Fibroblast of pulmonary artery (primary cell): ENCODE measurements at places on chromosomes 5 and 9.

DNA sequence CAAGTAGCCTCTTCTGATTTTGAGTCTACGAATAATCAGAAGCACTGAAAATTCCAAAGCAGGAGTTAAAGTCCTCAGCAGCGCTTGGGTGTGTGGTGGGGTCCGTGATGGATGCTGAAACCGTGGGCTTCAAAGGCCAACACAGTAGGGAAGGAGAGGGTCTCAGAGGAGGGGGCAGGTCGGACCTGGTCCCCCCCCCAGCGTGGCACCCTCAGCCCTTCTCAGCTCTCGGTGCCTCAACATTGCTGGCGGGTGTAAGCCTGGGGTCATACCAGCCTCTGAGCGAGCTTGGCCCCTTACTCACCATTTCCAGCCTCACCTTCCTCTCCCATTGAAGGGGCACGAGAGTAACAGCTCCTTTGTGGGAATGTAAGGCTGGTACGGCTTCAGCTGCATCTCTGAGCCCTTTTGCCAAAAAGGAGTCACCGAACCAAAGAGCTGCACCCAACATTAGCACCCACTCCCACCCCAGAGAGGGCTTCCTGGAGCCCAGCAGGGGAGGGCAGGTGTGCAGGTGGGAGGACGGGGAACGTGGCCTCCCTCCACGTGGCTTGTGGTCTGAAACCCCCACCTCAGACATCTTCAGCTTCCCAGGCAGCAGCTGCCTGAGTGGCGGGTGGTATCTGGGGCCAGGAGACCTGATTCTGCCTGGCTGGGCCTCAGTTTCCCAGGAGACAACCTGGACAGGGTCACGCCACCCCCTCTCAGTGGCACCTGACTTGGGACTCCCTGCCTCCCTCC is 6.7 kb upstream of the LCN1 start:
- DNase-seq = no peak

DNA sequence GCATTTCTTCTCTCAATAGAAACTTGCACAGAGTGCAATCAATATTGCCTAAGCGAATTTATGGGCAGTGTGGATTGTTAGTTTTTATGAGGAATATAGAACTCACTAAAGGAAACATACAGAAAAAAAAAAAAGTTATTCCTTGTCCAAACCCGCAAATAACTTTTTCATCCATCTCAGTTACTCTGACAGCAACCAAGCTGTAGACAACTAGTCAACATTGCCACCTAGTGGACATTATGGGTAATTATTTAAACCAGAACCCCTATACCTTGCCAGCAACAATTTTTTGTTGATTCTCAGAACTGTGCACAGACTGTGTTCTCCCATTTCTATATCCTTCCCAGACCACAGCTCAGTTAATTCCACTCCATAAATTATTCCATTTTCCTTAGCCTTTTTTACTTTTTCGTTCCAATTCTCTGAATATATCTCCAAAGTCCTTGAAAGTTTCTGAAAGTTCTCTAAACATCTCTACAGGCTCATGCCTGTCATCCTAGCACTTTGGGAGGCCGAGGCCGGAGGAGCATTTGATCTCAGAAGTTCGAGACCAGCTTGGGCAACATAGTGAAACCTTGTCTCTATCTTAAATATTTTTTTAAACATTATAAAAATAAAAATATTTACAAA is 2.6 kb upstream of the AFAP1L1 start:
- peak; percentile 77 for DNase-seq

DNA sequence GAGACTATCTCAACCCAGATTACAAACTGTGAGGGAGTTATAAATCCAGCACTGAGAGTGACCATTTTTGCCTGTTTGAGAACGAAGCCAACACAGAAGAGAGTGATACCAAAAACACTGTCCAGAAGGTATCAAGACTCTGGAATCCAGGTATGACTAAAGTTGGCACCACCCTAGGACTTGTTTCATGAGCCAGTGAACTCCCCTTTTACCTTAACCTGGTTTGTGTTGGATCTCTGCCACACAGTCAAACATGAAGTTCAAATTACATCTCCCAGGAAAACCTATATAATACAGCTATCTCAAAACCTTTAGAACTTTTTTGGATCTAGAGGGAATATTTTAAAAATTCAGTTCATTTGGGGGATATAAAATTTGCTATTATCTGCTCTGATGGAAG is 11.4 kb downstream of the ZBTB5 start:
- DNase-seq = no peak

GRCh38 chr5:148708854-148709253 is 54.5 kb upstream of the HTR4 start:
- no peak for DNase-seq

DNA sequence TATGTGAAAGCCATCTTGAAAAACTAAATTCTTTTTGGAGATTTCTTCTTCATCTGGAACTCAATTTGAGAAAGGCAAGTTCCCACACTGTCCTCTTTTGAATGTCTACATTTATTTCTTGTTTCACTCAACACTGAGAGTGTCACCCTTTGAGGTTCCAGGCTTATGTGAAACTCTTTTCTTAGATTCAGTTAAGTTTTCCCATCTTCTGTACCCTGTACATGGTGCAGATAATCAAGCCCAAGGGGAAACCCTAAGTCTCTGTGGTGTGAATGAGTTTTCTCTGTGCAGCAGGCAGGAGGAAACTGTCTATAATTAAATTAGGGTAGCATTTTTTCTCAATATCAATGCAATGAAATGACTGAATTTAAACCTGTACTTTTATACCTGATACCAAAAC is 72.3 kb upstream of the PRLR start:
- no peak for DNase-seq

- DNase-seq = no peak
These were observed 29.9 kb upstream of the NOTCH1 start for GRCh38 chr9:136575626-136576268.

DNA sequence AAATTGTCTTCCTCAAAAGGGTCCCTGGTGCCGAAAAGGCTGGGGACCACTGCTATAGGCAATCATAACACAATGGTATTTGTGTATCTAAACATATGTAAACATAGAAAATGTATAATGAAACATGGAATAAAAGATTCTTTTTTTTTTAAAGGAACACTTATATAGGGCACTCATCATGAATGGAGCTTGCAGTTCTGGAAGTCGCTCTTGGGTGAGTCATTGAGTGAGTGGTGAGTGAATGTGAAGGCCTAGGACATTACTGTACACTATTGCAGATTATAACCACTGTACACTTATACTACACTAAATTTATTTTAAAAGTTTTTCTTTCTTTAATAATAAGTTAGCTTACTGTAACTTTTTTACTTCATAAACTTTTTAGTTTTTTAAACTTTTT is 176.4 kb downstream of the ARRDC3 start:
- DNase-seq = peak; percentile 66

DNA sequence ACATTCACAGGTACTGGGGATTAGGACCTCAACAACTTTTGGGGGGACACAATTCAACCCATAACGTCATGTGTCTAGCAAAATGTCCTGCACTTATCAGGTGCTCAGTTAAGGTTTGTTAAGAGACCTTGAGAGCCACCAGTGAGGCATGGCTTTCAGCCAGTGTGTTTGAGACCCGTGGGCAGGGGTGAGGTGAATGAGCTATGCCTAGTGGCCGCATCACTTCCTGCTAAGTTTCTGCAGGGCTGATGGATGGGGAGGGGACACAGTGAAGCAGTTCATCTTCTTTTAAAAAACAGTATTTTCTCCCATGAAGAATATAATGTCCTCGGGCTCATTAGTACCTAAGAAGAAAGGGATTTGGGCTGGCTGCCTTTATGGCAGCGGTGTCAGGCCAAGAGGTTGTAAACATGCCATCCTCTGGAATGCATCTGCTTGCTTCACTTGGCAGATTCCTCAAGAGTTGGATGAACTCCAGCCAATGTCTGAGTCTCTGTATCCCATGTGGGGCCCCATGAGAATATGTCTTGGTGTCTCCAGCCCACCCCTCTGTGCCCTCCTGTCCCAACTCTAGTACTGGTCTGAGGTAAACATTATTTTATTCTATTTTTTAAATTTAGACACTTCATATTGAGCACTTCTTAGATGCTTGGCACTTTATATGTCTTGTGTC is 282.2 kb downstream of the CWC27 start:
- DNase-seq = no peak

DNA sequence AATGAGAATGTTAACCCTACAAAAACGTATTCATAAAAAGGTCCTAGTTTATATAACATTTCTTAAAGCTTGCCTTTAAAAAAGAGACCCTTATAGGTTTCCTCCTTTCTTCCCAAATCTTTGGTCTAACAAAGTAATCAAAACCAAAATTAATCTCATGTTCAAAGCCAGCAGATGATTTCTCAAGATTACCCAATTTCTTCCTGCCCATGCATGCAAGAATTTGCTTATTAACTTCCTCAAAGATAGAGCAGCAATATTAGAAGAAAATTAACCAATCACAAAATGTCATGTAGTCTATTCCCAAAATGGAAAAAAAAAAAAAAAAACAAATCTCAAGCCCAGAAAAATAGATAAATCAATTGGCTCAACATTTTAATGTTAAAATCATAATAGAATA is 114.9 kb downstream of the MLLT3 start:
- DNase-seq = no peak

DNA sequence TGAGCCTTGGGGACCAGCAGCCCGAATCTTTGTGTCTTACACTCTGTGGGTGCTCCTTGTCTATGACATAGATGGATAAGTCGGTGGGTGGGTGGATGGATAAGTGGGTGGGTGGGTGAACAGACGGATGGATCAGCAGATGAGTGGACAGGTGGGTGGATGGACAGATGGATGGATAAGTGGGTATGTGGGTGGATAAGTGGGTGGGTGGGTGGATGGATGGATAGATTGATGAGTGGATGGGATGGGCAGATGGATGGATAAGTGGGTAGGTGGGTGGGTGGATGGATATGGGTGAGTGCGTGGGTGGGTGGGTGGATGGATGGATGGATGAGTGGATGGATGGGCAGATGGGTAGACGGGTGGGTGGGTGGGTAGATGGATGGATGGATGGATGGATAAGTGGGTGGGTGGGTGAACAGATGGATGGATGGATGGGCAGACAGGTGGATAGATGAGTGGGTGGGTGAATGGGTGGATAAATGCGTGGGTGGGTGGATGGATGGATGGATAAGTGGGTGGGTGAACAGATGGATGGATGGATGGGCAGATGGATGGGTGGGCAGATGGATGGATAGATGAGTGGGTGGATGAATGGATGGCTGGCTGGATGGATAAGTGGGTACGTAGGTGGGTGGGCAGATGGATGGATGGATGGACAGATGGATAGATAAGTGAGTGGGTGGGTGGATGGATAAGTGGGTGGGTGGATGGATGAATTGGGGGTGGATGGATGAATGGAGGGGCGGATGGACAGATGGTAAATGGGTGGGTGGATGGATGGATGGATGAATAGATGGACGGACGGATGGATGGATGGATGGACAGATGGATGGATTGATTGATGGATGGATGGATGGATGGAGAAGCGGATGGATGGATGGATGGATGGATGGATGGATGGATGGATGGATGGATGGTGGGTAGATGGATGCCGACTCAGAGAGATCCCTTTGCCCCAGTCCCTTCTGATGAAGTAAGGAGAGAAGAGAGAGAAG is 121.2 kb downstream of the VAV2 start:
- DNase-seq = no peak

- no peak for DNase-seq
These were observed 110.4 kb upstream of the SLC27A6 start for GRCh38 chr5:128854931-128855330.

- no peak for DNase-seq
These were observed 71.5 kb downstream of the FCHO2 start for GRCh38 chr5:73027361-73027760.

DNA sequence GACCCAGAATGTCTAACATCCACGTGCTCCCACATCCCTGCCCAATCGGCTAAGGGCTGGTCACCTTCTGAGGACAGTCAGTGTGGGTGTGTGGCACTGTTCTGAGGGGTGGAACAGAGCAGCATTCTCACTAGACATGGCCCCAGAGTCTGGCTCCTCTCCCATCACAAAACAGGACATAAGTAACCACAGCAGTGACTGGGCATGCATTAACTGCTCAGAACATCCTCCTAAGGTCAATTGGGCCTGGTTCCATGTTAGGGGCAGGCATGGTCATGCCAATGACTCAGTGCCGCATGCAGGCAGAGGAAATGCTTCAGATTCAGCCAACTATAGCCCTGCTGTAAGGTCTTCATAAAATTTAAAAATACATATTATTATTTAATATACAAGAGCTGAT is 12.9 kb downstream of the MACROH2A1 start:
- DNase-seq = peak; percentile 34

DNA sequence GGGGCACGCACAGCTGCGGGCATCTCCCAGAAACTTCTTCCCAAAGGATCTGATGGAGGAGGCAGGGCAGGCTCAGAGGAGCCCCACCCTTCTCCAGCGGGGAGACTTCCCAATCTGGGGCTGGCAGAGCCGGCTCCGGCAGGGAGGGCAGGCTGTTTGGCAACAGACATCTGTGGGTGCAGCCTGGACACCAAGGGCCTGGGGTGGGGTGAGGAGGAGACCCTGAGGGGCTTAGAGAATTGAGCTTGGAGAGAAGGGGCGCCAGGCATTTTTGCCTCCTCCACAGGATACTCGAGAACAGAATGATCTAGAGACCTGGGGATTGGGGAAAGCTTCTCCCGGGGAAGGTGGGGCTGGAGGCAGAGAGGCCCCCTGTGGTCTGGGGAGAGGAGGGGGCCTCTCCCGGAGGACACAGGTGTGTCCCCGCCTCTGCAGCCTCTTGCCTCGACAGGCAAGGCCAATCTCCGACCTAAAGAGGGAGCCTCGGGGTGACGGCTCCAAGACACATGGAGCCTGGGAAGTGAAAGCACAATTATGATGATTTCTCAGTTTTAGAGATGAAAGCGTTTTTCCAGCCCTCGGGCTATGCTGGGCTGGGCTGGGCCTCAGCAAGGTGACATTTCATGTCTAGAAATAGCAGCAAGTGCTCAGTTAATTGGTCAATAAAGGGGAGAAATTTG is 8.4 kb downstream of the LHX3 start:
- DNase-seq = no peak

- no peak for DNase-seq
These were observed 88.4 kb upstream of the SH3PXD2B start for GRCh38 chr5:172542651-172543131.

GRCh38 chr5:131218392-131218791 is 45.5 kb upstream of the CDC42SE2 start:
- DNase-seq = peak; percentile 8

GRCh38 chr5:54670281-54670680 is 152.7 kb downstream of the SNX18 start:
- DNase-seq = no peak

GRCh38 chr9:20987521-20987920 is 43.9 kb downstream of the HACD4 start:
- DNase-seq = no peak

GRCh38 chr9:81979196-81979595 is 9.4 kb upstream of the SPATA31D1 start:
- no peak for DNase-seq

DNA sequence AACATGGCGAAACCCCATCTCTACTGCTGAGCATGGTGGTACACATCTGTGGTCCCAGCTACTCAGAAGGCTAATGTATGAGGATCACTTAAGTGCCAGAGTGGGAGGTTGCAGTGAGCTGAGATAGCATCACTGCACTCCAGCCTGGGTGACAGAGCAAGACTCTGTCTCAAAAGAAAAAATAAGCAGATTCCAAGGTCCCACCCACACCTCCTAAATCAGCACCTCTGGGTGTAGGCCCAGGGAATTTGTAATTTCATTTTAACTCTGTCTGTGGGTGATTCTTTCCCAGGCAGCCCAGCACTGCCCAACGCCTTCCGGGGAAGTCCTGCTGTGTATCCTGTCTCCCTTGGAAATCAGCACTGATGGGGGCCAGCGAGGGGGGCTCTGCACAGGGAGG is 12.5 kb downstream of the CAMK2A start:
- no peak for DNase-seq
